ENCODE measurements at places on chromosomes 12 and 14.

GRCh38 chr12:117134059-117134458 lies 34.8 kb upstream of the TESC start:
- DNase-seq = peak; percentile 59

GRCh38 chr14:44108601-44109000 lies 398.5 kb downstream of the FSCB start:
- DNase-seq = no peak

DNA sequence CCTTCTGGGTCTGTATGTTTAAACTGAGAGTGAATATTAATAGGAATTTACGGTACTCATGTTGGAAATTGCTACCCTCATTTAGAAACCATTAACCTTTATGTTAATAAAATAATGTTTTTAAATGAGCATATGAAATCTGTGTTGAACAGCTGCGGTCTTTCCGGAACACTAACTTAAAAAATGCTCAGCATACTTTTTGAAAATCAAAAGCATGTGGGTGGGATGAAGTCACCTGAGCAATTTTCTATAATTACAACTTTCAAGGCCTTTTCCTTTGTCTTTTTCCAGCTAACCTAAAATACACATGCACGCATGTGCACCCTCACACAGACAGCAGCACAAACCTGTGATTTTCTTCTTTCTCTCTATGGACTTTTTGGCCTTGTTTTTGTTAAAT lies 39.8 kb downstream of the BORCS5 start:
- no peak for DNase-seq

- no peak for DNase-seq
Observed at GRCh38 chr14:87483271-87484260, 509.4 kb downstream of the GALC start.

DNA sequence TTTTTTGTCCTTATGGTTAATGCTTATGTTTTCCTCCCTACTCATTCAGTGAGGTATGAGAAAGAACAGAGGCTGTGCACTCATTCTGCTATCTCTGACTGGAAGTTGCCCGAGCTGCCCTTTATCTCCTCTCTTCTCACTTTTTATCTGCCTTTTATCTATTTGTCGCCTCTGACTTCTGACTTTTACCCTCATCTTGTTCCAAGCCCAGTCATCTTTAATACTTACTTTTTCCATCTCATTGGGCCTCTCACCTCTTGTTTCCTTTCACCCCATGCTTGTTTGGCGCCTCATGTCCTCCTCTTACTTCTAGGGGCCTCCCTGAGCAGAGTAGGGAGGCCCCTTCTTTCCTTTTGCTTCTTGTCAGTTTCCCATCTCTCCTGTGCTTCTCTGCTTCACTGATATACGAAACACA lies 50.7 kb downstream of the DIP2B start:
- DNase-seq = no peak

GRCh38 chr14:59343585-59343984 lies 121.6 kb downstream of the GPR135 start:
- DNase-seq = no peak

DNA sequence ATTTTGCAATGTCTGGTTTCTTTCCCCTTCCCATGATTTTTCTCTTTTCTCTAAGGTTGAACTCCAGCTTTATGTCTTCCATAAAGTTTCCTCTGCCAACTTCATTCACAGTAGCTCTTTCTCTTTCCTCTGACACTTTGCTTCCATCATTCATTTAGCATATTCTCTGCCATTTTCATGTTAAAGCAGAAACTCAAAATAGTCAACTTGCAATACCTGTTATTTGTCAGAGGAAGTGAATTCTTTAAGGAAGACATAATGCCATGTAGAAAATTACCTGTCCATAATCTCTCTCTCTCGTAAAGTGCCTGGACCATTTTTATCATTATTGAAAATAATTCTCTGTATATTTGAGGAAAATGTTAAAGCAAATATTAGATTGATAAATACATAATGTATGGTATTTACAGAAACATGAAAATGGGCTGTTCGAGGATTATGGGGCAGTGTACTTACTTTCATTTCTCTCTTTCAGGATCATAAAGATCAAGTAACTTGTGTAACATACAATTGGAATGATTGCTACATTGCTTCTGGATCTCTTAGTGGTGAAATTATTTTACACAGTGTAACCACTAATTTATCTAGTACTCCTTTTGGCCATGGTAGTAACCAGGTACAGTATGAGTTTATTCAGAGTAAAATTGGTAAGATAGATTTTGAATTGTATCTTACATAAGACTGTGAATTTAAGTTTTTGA lies 12.6 kb downstream of the NEDD1 start:
- no peak for DNase-seq

DNA sequence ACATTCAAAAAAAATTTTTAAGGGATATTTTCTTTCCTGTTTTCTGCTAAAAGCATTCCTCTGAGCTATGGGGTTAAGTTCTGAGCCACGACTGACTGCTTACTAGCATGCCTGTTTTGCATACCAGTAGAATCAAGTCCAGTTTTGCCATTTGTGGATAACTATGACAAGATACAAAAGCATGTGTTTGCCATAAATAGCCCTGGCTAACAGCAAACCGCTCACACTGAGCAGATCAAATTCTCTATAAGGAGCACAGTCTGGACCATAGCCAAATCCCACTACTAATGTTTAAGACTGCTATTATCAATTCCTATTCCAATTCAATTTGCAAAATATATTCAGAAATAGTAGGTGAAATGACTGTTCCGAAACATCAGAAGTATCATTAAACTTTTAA lies 3.2 kb downstream of the CFL2 start:
- DNase-seq = no peak

DNA sequence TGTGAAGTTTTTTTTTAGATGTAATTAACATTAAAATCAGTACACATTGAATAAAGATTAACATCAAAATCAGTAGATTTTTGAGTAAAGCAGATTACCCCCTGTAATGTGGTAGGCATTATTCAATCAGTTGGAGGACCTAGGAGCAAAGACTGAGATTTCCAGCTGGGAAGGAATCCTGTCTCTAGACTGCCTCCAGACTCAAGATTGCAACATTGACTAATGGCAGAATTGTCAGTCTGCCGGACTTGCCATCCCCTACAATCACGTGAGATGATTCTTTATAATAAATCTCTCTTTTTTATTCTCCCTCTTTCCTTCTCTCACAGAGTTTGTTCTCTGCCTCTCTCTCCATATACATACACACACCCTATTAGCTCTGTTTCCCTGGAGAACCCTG lies 51.4 kb upstream of the SLC6A15 start:
- no peak for DNase-seq

DNA sequence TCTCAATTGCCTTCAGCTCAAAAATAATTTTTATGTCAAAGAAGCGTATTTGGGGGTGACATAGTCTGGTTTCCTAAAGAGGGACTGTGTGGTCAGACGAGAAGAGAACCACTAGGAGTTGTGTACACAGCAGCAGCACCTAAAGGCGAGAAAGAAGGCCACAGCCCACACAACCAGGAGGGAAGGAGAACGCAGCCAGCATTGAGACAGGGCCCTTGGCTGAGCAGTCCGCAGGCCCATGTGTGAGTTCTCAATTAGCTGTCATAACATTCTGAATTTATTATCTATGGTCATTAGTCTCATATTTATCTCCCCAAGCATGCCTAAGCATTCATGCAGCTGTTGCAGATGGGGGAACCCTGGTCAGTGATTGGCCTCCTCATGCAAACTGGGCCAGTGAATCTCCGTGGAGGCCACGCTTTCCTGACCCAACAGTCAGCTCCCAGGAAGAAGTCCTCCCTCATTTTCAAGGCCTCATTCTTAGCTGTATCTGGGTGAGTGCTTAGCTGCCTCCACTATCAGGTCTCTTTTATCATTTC lies 81.2 kb upstream of the ATF7IP start:
- DNase-seq = no peak

DNA sequence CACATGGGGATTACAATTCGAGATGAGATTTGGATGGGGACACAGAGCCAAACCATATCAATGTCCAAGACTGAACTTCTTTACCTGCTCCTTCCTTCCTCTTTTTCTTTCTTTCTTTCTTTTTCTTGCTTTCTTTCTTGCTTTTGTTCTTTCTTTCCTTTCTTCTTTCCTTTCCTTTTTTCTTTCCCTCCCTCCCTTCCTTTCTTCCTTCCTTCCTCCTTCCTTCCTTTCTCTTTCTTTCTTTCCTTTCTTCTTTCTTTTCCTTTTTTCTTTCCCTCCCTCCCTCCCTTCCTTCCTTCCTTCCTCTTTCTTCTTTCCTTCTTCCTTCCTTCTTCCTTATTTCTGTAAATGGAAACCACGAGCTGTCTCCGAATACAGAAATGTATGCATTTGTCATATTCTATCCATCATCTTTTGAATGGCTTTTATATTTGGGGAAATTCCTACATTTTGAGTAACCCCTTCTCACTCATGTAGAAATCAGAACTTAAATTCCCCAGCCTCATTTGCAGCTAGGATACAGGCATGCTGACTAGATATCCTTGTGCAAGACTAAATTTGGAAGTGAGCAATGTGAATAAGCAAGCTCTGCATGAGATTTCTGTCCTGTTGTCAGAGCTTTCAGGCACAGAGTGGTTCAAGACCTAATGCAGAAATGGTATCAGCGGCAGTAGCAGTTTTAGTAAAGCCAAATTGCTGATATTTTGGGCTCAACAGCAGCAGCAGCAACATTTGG lies 11.5 kb downstream of the GPR33 start:
- no peak for DNase-seq

Measured in activated T-cell treated with anti-CD3 and anti-CD28 coated beads for 48 hours (primary cell).